Left kidney (tissue), 8 donors: ENCODE measurements at places on chromosomes 7 and 10. TPM values are rescaled to one million over a fixed set of nuclear protein-coding genes. Genes with fewer than 3 reads are reported as not detected.
A peak's percentile ranks its signal among the peaks of the same experiment; 100 is the strongest.

Gene SPDYE16
- polyA plus RNA-seq, result 6.2 TPM

Gene FOXI2
- 1.2 TPM for polyA plus RNA-seq

Gene FAM25C
- not detected for polyA plus RNA-seq

Gene TMEM120A
- polyA plus RNA-seq, result 56.2 TPM

Gene RHEB
- polyA plus RNA-seq, result 150 TPM

Gene HSPA12A
- 51.3 TPM for polyA plus RNA-seq

Gene PRKG1
- polyA plus RNA-seq, result 14.9 TPM

Gene EMX2
- 177 TPM for polyA plus RNA-seq

Gene PFKFB3
- polyA plus RNA-seq, result 29.0 TPM

Gene PRLHR
- not detected for polyA plus RNA-seq

GRCh38 chr10:13310518-13311176 is 10.8 kb upstream of the PHYH start:
- no peak for DNase-seq

GRCh38 chr10:59908808-59909143 is 2.4 kb upstream of the CCDC6 start:
- DNase-seq, result no peak

- DNase-seq, result no peak
These were observed 25.7 kb downstream of the NDUFB2 start for GRCh38 chr7:140722254-140722653.

GRCh38 chr7:1975581-1975980 is 257.2 kb downstream of the MAD1L1 start:
- no peak for DNase-seq

DNA sequence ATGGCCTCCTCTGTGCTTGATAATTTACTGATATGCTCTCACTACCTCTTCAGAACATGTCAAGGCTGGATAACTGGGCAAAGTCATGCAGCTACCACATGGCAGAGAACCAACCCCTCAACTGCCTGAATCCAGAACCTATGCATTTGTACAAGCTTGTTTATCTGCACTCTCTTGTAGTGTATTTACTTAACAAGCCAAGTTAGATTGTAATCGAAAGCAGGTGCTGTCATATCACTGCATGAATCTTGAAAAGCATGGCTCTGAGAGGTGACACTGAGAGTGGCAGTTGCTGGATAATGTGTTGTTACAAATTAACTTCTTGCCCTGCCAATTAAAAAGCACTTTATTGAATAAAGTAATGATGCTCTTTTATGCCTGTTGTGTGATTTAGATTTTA is 588.6 kb downstream of the NRG3 start:
- no peak for DNase-seq

GRCh38 chr7:18552316-18552916 is 56.9 kb downstream of the HDAC9 start:
- DNase-seq, result no peak

DNA sequence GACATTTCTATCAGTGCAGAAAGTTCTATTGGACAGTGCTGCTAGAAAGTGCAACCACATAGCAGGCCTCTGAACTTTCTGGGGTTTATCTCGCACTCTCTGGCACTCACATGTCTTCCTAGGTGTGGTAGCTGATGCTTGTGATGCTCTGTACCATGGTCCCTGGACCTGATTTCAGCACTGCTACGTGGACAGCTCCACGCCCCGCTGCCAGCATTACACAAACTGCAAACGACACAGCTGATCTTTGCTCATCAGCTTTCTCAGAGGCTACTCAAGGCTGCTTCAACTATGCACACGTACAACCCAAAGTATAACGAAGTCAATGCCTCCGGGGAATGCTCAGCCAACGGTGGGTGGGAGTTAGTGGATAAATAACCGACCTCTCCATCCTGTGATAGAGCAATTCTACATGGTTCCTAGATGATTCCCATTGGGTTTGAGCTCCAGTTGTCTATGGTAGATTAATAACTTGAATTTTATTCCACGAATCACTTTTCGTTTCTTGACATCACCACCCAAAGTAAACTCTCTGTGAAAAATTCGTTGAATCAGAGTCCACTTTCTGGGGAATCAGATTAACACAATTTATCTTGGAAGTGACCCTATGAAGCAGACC is 302.5 kb downstream of the ACTR3B start:
- DNase-seq, result peak; percentile 53

GRCh38 chr10:124004663-124005004 is 88.8 kb downstream of the CHST15 start:
- DNase-seq, result no peak

GRCh38 chr7:75716992-75717626 is 21.6 kb downstream of the HIP1 start:
- no peak for DNase-seq

DNA sequence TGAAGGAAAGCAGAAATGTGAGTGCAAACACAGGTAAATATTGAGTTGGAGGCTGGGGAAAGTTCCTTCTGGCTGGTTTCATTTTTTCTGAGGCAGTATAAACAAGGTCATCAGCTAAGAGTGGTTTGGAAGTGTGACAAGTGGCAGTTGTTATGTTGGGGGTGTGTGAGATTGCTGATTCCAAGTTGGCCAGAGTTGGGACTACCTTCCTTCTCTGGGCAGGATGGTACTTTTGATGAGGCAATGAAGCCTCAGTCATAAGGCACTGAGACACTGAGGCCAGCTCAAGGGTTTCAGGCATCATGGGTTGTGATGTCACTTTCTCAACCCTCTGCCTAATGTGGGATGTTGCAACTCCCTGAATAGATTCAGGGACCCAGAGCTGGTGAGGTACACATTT is 8.2 kb upstream of the PTTG1IP2 start:
- DNase-seq, result no peak

- DNase-seq, result no peak
These were observed 220.6 kb downstream of the GPAM start for GRCh38 chr10:111962951-111963350.

GRCh38 chr7:92343714-92344113 is 97.9 kb downstream of the ANKIB1 start:
- DNase-seq, result no peak

GRCh38 chr10:47035819-47036337 is 124.7 kb downstream of the PTPN20 start:
- DNase-seq, result no peak

- no peak for DNase-seq
These were observed 319.8 kb downstream of the FRMD4A start for GRCh38 chr10:14010769-14011574.

GRCh38 chr7:13835442-13835841 is 154.0 kb downstream of the ETV1 start:
- no peak for DNase-seq
